Transverse colon (tissue), 4 donors: ENCODE measurements at places on chromosomes 4 and X. TPM values are rescaled to one million over a fixed set of nuclear protein-coding genes. Genes with fewer than 3 reads are reported as not detected.

GRCh38 chr4:71685975-71686374, 97.9 kb downstream of the GC start:
- DNase-seq = no peak

DNA sequence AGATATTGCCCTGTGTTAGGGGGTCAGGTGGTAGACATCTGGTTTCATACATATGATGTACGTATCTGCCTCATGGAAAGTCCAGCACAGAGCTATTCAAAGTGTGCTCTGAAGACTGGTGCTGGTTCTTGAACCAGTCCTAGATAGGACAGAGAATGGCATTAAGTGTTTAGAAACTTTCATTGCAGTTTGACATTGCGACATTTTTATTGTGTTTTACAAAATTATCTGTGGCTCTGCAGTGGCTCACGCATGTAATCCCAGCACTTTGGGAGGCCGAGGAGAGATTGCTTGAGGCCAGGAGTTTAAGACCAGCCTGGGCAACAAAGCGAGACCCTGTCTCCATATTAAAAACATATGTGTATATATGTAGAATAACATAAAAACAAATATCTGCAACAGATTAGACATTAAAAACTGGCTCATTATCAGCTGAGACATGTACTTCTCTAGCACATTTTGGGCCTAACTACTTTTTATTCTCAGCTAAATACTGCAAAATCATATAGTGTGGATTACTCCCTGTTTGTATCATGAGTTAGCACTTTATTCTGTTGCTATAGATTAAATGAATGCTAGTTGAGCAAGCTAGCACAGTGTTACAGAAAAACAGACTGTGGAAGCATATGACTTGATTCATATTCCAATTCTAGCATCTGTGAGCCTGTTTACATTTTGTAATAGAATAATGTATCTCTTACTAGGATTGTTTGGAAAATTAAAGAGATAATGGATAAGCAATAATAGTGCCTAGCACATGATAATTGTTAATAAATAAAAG, 57.1 kb downstream of the USP9X start:
- DNase-seq = no peak

DNA sequence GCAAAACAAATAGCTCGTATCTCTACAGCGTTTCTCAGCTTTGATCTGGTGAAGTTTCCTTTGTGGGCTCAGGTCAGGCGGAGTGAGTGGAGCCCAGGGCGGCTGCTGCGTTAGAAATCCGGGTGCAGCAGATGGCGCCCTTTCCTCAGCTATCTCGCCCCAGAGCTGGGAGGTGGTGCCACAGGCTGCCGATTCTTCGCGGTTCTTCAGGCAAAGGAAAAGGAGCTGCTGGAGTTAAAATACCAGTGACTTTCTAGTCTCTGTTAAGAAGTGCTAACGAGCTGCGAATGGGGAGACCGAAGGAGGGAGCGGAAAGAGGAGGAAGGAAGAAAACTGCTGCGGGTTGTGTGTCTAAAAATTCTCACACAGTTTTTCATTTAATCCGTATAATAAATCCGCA, 114.6 kb downstream of the CPE start:
- peak; percentile 70 for DNase-seq

- no peak for DNase-seq
These were observed 43.2 kb upstream of the PDGFRA start for GRCh38 chr4:54185866-54186265.

- DNase-seq = no peak
These were observed 213.1 kb downstream of the TRAM1L1 start for GRCh38 chr4:116872308-116872707.

GRCh38 chr4:68180849-68181526, 51.3 kb upstream of the TMPRSS11F start:
- no peak for DNase-seq

GRCh38 chrX:123513585-123514278, 219.1 kb downstream of the THOC2 start:
- DNase-seq = no peak

- no peak for DNase-seq
These were observed 34.0 kb upstream of the TSPAN5 start for GRCh38 chr4:98692411-98692810.

- DNase-seq = no peak
These were observed 79.9 kb downstream of the TRPC5OS start for GRCh38 chrX:111955901-111956300.

The CLIC2 gene
- 0.75 TPM for total RNA-seq

The MEPE gene
- total RNA-seq = not detected

The CC2D2A gene
- 11.9 TPM for total RNA-seq

The ADGRL3 gene
- 2.2 TPM for total RNA-seq

The SYNPO2 gene
- total RNA-seq = 175 TPM

The NAA11 gene
- not detected for total RNA-seq
